ENCODE measurements at places on chromosomes 2 and 18.
A peak's percentile ranks its signal among the peaks of the same experiment; 100 is the strongest.

GRCh38 chr2:120586507-120587278, 149.0 kb upstream of the GLI2 start:
- DNase-seq = no peak

GRCh38 chr2:96103761-96104486, 12.4 kb downstream of the ADRA2B start:
- no peak for DNase-seq

GRCh38 chr18:37398248-37398920, 167.2 kb downstream of the CELF4 start:
- DNase-seq = no peak

DNA sequence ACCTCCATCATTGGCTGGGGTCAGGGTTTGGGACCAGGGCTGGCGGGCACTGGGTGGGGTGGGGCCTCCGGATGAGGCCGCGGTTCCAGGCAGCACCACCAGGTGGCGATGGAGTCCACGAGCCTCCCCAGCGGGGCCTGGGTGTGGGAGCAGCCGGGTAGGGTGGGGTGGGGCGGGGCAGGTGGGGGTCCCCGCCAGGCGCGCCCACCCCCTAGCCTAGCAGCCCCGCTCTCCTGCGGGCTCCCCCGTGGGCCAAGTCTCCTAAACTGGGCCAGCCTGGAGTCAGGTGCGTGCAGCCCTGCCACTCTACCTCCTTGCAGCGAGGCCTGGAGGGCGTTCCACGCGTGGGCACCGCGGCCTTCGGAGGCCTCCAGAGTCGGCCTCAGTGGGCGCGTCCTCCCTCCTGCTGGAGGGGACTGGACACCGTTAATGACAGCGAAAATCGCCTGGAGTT, 187.5 kb downstream of the TWIST2 start:
- peak; percentile 66 for DNase-seq

DNA sequence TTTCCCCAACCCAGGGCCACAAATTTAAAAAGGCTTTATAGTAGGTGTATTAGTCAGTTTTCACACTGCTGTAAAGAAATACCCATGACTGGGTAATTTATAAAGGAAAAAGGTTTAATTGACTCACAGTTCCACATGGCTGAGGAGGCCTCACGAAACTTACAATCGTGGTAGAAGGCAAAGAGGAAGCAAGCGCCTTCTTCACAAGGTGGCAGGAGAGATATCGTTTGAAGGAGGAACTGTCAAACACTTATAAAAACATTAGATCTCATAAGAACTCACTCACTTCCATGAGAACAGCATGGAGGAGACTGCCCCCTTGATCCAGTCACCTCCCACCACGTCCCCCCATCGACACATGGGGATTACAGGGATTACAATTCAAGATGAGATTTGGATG, 70.4 kb downstream of the FECH start:
- no peak for DNase-seq

DNA sequence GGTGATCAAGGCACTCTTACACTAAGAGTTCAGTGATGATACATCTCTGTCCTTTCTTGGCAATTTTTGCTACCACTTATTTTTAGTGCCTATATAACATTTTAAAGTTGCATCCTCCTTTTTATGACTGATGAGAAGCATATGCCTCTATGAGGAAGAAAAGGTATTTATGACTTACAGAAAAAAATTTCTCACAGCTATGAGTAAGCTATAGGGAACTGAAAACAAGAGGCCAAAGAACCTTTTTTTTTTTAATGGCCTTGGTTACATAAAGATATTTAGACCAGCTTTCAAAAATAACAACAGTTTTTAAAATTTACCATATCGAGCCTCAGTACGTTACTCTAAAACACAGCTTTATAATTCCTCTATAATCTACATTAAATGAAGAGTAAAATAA, 21.3 kb downstream of the MBD5 start:
- no peak for DNase-seq

- DNase-seq = no peak
These were observed 1591.5 kb downstream of the LRP1B start for GRCh38 chr2:140539242-140539875.

GRCh38 chr2:64196963-64197362, 52.7 kb upstream of the PELI1 start:
- no peak for DNase-seq

- DNase-seq = no peak
These were observed 1.9 kb upstream of the ODC1 start for GRCh38 chr2:10449838-10450691.

DNA sequence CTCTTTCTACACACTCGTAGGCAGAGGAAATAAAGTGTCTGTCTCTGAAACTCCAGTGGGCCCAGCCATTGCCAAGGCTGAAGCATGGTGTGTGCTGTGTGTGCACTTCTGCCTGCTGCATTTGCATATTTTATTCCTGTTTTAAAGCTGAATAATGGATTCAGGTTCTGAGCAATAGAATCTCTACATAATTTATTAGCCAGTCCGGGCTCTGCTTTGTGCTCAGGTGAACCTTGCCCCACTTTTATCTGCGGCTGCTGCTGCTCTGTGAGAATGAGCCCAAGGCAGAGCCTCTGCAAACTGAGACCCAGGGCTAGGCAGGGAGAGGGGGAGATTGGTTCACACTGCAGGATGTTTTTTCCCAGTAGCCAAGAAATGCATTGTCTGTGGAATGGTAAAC, 64.6 kb upstream of the SH3BP4 start:
- DNase-seq = no peak

GRCh38 chr2:142041996-142042395, 88.8 kb downstream of the LRP1B start:
- no peak for DNase-seq

- no peak for DNase-seq
These were observed 4.7 kb upstream of the KLHL30 start for GRCh38 chr2:238133499-238134392.

- no peak for DNase-seq
These were observed 354.2 kb downstream of the RBM43 start for GRCh38 chr2:150907466-150907865.

- no peak for DNase-seq
These were observed 713.1 kb downstream of the CBLN2 start for GRCh38 chr18:71831039-71831438.

- DNase-seq = no peak
These were observed 154.0 kb downstream of the DYSF start for GRCh38 chr2:71607151-71607889.

GRCh38 chr2:104068665-104069064, 785.2 kb upstream of the POU3F3 start:
- no peak for DNase-seq

- DNase-seq = no peak
These were observed 634.9 kb upstream of the PIK3C3 start for GRCh38 chr18:41320100-41320499.

DNA sequence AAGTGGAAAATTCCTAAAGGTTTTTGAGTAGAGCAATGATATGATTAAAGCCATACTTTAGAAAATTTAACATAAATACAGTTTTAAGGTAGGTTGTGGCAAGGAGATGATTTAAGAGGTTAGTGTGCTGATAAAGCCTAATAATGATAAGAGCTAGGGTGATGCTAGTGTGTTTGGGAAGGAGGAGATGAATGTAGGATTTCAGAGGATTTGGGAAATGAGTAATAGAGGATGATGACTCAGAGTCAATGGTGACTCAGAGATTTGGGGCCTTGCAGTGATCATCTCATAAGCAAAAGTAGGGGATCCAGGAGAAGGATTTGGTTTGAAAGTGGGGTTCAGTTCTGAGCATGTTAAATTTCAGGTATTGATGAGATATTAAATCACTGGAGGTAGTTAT, 23.3 kb downstream of the STAMBP start:
- DNase-seq = no peak

- DNase-seq = no peak
These were observed 15.2 kb downstream of the CYB5A start for GRCh38 chr18:74276609-74277008.
